ENCODE measurements at places on chromosomes 5 and 9.

GRCh38 chr9:92620845-92621244 lies 49.1 kb downstream of the IPPK start:
- no peak for DNase-seq

DNA sequence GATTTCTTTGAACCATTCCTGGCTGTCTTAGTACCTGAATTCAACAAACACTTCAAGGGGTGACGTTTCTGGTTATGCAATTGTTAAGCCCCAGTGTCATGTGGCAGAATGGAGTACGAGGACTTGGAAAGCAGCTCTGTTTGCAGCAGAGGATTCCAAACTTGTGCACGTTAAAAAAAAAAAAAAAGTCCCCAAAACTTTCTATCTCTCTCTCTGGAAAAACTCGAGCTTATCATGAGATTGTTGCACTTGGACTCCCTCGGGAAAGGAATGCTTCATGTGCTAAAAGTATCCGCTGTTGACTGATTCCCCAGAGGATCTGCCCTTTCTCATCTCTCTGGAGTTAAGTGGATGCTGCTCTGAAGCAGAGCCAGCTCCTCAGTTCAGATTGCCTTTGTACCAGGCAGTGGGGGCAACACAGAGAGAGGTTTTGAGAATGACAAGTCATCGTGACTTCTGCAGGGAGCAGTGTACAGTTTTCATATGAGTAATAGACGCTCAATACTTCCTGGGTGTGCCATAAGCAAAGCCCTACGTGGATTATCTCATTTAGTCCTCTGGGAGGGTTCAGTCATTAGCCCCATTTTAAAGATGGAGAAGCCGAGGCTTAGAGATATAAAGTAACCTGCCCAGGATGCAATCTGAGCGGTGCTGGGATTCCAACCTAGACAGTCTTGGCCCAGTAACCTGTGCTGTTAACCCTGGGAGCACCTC lies 28.1 kb downstream of the TMOD1 start:
- no peak for DNase-seq

DNA sequence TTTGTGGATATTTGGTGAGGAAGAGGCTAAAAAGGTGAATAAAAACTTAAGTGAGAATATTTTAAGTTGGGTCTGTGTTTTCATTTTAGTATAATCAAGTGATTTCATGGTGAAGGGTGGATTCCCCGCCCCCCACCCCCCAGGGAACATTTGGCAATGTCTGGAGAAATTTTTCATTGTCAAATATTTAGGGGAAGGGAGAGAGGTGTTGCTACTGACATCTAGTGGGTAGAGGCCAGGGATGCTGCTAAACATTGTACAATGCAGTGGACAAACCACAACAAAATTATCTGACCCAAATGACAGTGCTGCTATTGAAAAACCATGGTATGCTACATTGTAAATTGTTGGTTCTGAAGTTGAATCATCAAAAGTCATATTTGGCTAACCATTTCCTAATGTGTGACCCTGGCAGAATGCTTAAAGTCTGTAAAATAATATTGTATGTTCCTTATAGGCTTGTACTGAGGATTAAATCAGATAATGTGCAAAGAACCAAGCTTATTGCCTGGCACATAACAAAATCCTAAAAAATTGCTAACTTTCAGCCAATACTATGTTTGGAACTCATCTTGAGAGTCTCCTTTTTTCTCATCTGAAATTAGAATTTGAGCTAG lies 5.6 kb downstream of the C5orf24 start:
- DNase-seq: no peak

DNA sequence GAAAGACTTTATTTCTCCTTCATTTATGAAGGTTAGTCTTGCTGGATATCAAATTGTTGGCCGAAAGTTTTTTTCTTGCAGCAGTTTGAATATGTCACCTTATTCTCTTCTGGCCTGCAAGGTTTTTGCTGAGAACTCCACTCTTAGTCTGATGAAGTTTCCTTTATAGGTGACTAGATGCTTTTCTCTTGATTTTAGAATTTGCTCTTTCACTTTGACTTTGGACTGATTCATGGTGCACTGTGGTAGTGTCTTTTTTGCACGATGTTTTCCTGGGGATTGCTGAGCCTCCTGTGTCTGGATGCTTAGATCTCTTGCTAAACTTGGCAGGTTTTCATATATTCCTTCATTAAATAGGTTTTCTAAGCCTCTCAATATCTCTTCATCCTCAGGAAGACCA lies 12.4 kb downstream of the AHRR start:
- no peak for DNase-seq

DNA sequence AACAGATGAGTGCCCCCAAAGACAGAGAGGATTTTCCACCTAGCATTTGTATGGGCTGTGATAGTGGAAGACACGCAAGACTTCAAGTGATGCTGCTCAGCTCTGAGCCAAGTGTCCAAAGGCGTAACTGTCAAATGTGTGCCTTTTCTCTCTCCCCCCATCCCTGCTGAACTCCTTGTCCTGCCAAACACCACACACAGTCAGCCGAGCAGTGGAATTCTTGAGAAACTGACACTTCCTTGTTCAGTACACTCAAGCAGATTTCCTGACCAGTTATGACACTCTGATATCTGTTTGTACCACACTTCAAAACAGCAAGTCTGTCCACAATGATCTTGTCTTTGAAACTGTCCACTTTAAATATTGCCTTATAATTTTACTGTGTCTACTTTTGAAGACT lies 166.4 kb downstream of the PIK3R1 start:
- no peak for DNase-seq

DNA sequence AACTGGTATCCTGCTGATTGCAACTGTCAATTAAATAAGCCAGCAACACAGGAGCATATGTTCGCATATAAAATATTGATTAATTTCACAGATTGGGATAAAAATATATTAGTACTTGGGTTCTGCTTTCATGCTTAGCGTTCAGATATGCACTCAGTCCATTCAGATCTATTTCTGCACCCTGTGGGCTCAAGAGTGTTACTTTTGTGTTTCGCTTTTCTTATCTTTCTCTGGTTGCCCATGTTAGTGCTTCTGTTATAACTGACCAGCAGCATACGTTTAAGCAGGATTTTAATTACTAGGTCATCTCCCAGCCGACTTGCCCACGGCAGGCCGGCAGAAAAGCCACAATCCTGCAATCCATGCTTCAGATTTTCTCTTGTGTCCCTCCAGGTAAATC lies 289.1 kb downstream of the EBF1 start:
- no peak for DNase-seq

GRCh38 chr5:76487821-76488220 lies 84.7 kb downstream of the IQGAP2 start:
- DNase-seq: no peak

DNA sequence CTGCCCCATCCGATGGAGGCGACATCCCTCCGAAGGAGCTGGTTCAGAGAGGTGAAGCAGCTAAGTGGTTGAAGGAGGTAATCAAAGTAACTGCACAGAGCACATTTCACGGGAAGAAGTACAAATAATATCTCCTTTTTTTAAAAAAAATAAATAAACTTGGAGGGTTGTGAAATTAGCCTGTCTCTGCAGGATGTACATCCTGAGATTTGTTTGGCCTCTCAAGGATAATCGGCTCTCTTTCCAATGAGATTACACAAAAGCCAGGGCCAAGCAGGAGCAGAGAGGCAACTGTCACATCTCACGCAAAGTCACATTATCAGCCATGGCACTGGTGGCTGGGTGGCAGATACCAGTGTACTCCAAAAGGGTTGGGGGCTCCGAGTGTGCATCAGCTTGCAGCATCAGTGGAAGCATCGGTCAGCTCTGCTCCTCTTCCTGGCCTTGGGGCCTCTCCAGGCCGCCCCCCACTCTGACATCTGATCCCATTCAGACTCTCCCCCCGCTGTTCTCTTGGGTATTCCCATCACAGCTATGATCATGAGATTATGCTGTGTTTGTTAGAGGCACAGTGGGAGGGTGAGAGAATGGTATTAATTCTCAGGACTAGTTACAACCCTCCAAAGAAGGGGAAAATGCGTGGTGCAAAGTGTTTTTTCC lies 109.9 kb downstream of the UGCG start:
- DNase-seq: no peak

- no peak for DNase-seq
These were observed 4.1 kb upstream of the CNTLN start for GRCh38 chr9:17130725-17131124.

DNA sequence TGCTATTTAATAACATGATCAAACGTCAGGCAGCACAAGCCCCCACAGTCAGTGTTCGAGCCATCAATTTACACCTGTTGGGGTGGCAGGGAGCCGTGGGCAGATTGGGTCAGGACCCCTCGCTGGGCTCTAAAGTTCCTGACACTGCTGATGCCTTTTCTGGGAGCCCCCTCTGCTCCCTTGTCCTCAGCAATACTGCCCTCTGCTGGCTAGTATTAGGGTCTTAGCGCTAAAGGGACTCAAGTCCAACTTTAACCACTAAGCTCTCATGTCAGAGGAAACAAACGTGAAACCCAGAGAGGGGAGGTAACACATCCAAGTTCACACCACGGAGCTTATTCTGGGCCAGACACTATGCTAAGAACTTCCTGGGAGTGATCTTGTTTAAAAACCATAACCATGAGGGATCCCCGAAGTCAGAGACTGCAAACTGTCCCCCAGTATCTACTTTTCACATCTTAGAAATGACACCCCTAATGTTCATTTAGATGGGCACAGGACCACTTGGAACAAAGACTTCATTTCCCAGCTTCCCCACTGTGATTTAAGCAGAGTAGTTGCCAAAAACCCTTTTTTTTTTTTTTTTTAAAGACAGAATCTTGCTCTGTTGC lies 20.4 kb downstream of the ANKS6 start:
- no peak for DNase-seq

DNA sequence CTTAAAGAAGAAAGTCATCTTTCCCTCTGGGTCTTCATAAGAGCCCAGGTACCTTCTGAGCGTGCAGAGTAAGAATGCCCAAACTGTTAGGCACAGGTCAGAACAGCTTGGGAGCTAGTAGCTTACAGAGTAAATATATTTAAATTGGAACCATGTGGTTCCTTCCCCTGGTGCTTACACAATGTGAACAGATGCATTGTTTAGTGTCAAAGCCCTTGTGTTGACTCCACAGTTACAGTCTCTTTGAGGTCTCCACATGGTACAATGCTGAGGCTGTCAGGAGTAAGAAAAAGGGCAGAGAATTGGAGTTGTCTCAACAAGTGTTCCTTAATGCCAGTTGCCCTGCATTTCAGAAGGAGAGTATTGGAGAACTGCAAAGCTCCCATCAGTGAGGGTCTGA lies 188.5 kb downstream of the PAPPA start:
- DNase-seq: no peak

GRCh38 chr5:157672976-157673375 lies 1.6 kb downstream of the C5orf52 start:
- DNase-seq: no peak

DNA sequence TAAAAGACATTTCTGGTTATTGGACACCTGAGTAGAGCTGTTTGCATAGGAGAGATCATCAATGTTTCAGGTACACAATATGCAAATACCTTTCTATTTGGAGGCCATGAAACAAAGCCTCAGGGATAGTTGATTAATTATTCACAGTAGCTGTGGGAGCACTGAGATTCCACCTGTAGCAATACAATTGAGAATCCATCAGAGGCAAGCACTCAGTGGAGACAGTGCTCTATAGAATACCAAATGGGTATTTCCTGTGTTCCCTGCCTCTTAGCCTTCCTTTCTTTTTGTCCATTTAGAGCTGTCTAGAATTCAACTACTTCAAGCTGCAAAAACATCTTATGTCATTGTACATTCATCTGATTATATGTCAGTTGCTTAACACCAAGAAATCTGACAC lies 1754.0 kb upstream of the ACO1 start:
- no peak for DNase-seq

- DNase-seq: no peak
These were observed 126.5 kb upstream of the ABCA1 start for GRCh38 chr9:105054491-105054890.

DNA sequence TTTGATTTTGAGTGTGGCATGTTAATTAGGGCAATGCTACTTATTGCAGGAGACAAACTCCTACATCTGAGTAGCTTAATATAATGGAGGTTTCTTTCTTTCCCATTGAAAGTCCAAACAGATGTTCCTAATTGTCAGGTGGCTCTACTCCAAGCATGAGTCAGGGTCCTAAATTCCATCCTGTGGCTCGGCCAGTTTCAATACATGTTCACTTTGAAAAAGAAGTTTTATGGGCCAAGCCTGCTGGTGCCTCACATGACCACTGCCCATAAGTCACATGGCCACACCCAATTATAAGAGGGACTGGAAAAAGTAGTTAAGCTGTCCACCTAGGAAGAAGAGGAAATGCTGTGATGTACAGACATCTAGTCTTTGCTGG lies 170.4 kb downstream of the ARRDC3 start:
- DNase-seq: no peak

DNA sequence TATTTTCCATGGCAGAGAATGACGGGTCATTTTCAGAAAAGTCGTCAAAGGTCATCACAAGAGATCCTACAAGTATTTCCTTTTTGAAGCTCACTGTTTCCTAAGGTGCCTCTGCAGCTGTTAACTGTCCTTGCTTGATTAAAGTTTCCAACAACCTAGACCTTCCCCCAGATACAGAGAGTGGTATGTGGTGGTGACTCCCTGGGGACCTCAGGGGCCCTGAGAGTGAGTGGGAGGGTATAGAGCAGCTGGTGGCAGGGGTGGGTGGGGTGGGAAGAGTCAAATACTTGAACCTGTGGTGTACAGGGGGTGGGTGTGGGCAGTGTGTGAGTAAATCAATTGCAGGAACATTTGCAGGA lies 1.6 kb upstream of the CD72 start:
- no peak for DNase-seq

DNA sequence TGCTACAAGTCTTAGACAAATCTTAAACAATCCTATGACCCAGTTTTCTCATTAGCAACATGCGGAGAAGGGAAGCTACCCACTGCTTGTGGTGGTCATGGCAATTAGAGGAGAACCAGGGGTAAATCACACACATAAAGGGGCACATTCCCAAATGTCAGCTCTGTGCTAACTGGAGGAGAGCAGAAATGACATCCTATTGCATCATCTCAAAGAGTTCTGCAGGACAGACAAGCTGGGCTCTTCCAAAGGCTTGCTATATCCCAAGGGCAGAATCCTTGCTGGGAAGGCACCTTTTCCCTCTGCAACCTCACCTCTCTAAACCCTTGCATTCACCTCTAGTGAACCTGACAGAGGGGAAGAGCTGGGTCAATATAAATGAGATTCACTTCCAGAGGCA lies 17.0 kb upstream of the WWC1 start:
- no peak for DNase-seq

DNA sequence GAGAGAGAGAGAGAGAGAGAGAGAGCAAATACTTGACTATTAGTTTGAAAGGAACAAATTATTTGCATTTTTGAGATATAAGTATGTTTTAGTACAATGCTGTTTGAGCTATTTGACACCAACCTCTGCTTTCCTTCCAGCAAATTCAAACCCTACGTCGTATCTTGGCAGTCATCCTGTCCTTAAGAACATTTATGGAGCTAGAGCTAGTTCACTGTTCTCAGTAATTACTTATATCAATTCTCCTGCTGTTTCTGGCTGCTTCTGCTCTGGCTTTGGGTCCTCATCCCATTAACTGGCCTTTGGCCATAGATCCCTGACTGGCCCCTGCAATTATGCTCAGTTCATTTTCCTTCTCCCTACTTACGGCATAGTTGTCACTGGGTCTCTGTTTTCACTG lies 19.9 kb upstream of the ERAP2 start:
- no peak for DNase-seq

- no peak for DNase-seq
These were observed 102.6 kb downstream of the MVB12B start for GRCh38 chr9:126429190-126429589.

GRCh38 chr5:122062205-122062604 lies 15.9 kb downstream of the LOX start:
- no peak for DNase-seq
